Activated T-helper 17 cell treated with anti-CD3 and anti-CD28 coated beads, Interleukin-2, amount 50 U/mL, for 72 hours (primary cell): ENCODE measurements at places on chromosomes 7 and 10.

GRCh38 chr10:49387071-49387470 is 8.8 kb downstream of the DRGX start:
- no peaks in the 10 kb centered on the region for H3K4me1 ChIP-seq
- no peak overlapping the region for H3K4me3 ChIP-seq
- H3K36me3 ChIP-seq, result no peaks in the 10 kb centered on the region

DNA sequence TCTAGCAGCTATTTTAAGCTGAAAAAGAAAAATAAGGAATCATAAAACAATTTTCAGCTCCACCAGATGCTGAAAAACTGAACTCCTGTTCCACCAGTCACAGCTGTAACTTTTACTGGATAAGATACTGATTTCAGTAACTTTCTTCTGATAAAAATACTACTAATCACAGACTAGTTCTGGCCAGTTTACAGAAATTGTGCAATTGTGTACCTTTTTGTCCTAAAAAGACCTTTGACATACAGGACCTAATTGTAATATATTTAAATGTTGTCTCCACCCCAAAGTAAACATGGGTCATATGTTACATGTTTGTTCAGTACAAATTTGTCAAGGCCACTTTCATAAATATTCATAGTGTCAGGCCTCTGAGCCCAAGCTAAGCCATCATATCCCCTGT is 27.1 kb upstream of the PIP start:
- ATAC-seq, result no peak
- H3K27ac ChIP-seq, result no peak overlapping the region
- no peaks in the 10 kb centered on the region for H3K27me3 ChIP-seq

DNA sequence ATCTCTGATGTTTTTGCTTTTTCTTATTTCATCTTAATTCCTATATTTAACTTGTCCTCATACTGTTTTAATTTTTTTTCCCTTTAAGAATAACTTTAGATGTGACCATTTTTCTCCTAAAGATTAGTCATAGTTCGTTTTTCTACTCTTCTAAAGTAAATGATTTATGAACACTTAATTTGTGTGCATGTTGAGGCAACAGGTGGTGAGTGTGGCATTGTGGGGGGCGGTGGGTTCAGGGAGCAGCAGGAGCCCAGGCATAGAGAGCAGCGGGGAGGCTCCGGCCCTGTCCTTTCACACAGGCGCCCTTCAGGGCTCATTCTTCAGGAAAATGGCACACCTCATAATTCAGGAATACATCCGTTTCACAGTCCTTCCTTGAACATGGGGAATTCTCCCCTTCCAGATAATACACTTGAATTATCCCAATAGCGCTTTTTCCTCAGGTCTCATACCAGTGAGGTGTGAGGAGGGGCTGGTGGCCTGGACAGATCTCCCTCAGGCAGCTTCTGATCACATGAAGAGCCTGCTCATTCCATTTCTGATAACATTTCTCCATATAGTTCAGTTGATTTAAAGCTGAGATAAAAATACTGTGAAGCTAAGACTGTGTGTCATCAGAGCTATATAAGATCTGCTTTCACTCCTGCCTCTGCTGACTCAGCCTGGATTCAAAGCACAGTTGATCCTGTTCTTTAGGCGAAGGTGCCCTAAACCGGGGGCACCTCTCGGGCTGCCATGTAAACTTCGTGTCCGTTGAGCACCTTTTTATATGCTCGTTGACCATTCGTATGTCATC is 40.2 kb downstream of the CUL1 start:
- ATAC-seq, result peak; percentile 35
- H3K4me1 ChIP-seq, result peaks cover 12% of the 10 kb centered on the region
- H3K27me3 ChIP-seq, result no peaks in the 10 kb centered on the region
- no peak overlapping the region for H3K4me3 ChIP-seq
- H3K27ac ChIP-seq, result peak overlapping the region; percentile 3
- H3K36me3 ChIP-seq, result peaks cover 97% of the 10 kb centered on the region

- no peaks in the 10 kb centered on the region for H3K36me3 ChIP-seq
- no peaks in the 10 kb centered on the region for H3K4me1 ChIP-seq
- no peak overlapping the region for H3K4me3 ChIP-seq
- ATAC-seq, result no peak
Measured at GRCh38 chr7:95059842-95060313, 152.5 kb downstream of the PPP1R9A start.

DNA sequence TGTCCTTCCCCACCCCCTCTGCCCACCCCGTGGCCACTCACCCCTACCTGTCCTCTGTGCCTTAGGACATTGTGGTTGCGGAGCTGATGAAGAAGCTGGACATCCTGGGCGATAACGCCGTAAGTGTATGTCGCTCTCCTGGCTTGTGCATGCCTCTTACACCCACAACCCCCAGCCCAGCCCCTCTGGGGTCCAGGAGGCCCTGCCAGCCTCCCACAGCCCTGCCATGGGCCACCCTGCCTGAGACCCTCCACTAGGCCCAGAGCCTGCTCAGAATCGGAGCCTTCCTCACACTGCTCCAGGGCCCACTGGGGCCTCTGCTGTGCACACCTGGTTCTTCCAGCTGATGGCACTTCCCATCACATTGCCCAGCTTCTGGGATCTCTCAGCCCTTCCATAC is 36.8 kb upstream of the DPYSL4 start:
- no peaks in the 10 kb centered on the region for H3K4me1 ChIP-seq
- H3K4me3 ChIP-seq, result no peak overlapping the region
- ATAC-seq, result no peak
- H3K27ac ChIP-seq, result no peak overlapping the region
